Activated CD4-positive, alpha-beta T cell treated with anti-CD3 and anti-CD28 coated beads, Interleukin-2, amount 50 U/mL, for 16 hours (primary cell): ENCODE measurements at places on chromosomes 2 and 18.

- no peak for DNase-seq
Observed at GRCh38 chr2:45170191-45171135, 161.2 kb upstream of the SIX2 start.

DNA sequence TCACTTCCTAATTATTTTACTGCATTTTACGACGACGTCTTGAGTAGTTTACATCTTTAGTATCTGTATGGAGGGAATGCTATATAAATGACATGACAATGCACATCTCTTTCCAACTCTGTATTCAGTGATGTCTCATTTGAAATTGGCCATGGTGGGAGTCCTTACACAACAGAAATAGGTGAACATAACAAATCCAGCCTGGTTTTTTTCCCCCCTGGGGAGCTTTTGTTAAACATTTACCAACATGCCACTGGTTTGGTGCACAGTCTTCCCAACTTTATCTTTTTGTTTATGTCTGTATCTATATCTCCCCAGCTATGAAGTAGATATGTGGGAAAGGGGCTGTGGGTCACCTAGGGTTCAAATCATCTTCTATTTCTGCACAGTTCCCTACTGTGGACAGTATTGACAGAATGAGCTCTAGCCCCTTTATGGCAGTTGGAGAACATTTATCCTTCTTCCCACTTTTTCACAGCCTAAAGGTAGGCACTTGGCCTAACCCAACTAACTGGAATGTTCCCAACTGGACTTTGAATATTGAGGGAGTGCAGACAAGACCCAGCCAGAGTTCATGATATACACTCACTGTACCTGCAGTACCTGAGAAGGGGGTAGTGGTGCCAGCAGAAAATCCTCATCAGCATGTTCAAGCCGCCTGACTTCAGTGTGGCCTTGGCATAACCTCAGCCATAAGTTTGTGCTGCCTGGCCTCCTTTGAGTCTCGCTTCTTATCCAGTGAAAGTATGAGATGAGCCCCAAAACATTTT lies 5.7 kb upstream of the RTKN start:
- no peak for DNase-seq

DNA sequence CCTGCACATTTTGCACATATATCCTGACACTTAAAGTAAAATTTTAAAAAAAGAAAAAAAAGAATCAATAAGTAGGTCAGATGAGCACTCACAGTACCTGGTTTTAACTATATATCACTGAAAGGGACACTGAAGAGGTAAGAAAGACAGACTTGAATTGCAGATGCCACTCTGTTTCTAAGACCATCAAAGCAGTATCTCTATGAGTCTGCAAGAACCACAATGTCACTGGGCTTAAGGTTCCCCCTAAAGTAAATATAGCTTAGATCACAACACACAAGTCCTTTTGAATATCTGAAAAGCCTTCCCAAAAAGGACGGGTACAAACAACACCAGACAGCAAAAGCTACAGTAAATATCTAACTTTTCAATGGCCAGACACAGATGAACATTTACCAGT lies 57.6 kb downstream of the CYTIP start:
- no peak for DNase-seq

DNA sequence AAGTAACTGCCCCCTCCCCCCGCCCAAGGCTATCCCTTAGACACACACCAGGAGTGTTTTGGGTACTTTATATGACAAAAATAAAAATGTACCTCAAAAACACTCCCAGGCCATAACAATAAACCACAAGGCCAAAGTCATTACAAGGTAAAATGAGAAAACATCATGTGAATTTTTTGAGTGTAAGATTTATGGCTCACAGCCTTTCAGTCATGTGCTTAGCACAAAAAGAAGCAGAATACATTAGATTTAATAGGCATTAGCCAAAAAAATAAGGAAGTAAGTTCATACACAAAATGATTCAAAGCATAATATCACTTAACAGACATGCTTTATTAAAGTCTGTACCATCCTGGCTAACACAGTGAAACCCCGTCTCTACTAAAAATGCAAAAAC lies 103.7 kb downstream of the CACNB4 start:
- no peak for DNase-seq

GRCh38 chr18:57859314-57859713 lies 56.2 kb upstream of the ATP8B1 start:
- DNase-seq = peak; percentile 15

GRCh38 chr2:160365716-160366367 lies 127.8 kb downstream of the RBMS1 start:
- DNase-seq = no peak

- peak; percentile 51 for DNase-seq
Observed at GRCh38 chr2:144505245-144505831, 14.6 kb downstream of the ZEB2 start.

DNA sequence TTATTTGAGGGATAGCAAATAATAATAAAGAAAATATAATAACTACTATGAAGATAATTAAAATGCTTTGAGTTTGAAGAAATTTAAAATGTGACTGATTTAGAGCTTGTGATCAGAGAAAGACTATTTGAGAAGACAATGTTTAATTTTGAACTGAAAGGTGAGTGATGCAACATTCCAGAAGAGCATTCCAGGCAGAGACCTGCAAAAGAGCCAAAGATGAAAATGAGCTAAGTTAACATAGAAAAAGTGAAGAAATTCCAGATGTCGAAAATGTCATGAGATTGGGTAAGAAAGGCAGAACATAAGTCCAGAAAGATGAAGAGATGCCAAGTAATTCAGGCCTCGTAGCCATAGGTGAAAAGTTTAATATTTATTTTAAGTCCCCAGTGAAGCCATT lies 215.8 kb downstream of the FSIP2 start:
- DNase-seq = no peak

- no peak for DNase-seq
Observed at GRCh38 chr2:138618971-138619370, 117.4 kb downstream of the SPOPL start.

DNA sequence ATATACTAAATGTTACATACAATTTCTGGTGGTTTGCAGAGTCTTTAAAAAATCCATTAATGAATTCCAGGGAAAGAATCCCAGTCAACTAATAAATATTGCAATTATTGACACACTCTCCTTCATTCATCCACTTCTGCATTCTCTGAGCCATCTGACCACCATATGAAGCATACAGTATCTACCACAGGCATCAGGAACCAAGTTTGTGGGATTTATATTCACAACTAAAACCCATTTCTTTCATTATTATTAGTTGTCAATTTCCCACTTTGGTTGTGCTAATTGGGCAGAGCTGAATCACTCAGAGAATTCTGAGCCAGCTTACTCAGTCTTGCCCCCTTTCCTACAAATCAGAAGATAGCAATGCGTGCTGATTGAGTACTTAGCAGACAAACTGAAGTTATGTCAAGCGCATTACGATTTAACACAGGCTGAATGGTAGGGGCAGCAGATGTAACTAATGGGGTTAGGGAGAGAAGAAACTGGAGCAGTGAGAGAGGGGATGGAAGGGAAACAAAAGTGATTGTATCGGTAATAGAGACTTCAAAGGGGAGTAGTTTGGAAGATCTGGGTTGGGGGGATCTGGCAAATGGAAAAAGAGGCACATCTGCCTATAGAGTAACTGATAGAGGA lies 52.3 kb downstream of the ZEB2 start:
- no peak for DNase-seq

GRCh38 chr18:72846736-72847533 lies 20.9 kb downstream of the NETO1 start:
- no peak for DNase-seq

- DNase-seq = no peak
Observed at GRCh38 chr2:57617318-57617717, 429.3 kb upstream of the VRK2 start.

- no peak for DNase-seq
Observed at GRCh38 chr2:211835695-211836094, 702.9 kb downstream of the ERBB4 start.

- DNase-seq = no peak
Observed at GRCh38 chr2:23636426-23636825, 251.4 kb downstream of the KLHL29 start.

- DNase-seq = no peak
Observed at GRCh38 chr2:27854229-27854862, 35.8 kb downstream of the RBKS start.

- DNase-seq = no peak
Observed at GRCh38 chr18:23568281-23569138, 17.8 kb downstream of the NPC1 start.

GRCh38 chr2:11746807-11747459 lies 501 bp downstream of the LPIN1 start:
- DNase-seq = peak; percentile 16

DNA sequence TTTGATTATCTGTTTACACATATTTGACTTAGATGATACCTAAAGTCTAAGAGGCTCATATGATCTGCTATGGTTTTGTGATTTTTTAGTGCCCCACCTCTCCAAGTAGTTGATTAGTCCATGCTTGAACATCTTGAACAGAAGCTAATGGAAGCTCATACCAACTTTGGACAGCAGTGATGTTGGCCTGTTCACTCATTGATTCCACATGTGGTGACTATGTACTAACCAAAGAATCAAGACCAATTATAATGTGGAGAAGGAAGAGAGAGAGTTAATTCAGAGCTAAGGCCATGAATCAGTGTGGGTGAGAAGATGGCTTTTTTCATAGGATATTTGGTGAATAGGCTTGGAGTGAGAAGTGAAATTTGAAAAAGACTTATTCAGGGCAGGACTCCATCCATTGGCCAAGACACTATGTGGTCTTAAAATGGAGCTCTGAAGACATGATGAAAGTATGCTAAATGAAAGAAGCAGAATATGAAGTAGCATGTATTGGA lies 178.3 kb upstream of the TWIST2 start:
- DNase-seq = no peak

DNA sequence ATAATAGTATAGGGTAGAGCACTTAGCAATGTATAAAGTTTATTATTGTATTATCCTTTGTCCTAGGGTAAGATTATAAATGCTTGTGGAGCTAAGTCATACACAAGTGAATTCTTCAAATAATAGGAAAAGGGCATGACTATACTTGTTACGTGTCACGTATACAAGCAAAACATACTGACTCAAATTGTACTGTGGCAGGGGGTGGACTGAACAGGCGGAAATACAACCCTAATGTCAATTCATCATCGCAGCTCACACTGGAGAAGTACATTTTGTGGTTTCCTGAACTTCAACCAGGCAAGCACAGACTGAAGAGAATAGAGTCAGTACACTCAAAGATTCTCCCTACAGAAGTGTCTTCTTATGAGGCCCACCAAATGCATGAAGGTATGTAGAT lies 201.0 kb downstream of the MBD2 start:
- peak; percentile 2 for DNase-seq

DNA sequence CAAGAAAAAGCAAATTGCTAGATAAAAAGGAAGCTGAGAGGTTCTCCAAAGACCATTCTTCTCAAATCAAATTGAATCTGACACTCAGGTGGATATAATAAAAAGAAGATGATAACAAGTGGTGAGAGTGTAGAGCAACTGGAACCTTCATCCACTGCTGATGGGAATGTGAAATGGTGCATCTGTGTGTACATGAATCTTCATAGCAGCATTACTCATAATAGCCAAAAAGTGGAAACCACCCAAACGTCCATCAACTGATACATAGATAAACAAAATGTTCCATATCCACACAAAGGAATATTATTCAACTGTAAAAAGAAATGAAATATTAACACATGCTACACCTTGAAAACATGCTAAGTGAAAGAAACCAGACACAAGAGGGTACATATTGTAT lies 357.2 kb upstream of the EPHA4 start:
- DNase-seq = no peak

GRCh38 chr2:150027164-150027563 lies 439.6 kb upstream of the MMADHC start:
- DNase-seq = no peak

DNA sequence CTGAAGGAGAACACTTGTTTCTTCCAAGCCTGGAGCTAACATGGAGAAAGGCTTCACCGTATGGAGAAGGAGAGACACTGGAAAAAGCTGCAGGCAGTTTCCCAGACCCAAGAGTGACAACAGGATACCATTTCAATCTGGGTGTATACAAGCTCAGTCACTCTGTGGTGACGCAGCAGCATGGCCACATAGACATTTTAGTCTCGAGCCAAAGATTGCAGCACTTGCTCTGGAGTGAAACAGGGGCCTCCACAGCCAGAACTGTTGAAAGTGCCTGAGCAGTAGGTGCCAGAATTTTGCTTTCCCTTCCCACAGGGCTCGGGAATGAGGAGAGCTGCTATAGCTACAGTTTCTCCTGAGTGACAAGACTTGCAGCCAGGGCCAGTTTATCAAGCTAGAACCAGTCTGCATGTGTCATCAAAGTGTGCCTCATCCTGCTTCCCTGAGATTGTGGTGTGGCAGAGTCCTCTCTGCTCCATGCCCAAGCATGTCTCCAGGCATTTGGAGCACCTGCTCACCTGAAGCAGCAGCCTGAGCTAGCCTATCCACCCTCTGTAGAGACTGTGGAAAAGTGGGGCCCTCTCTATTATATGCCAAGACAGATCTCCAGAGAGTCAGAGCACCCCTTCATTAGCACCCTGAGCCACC lies 234.6 kb upstream of the CDH19 start:
- no peak for DNase-seq

- DNase-seq = no peak
Observed at GRCh38 chr18:27353273-27353672, 168.2 kb upstream of the CHST9 start.

DNA sequence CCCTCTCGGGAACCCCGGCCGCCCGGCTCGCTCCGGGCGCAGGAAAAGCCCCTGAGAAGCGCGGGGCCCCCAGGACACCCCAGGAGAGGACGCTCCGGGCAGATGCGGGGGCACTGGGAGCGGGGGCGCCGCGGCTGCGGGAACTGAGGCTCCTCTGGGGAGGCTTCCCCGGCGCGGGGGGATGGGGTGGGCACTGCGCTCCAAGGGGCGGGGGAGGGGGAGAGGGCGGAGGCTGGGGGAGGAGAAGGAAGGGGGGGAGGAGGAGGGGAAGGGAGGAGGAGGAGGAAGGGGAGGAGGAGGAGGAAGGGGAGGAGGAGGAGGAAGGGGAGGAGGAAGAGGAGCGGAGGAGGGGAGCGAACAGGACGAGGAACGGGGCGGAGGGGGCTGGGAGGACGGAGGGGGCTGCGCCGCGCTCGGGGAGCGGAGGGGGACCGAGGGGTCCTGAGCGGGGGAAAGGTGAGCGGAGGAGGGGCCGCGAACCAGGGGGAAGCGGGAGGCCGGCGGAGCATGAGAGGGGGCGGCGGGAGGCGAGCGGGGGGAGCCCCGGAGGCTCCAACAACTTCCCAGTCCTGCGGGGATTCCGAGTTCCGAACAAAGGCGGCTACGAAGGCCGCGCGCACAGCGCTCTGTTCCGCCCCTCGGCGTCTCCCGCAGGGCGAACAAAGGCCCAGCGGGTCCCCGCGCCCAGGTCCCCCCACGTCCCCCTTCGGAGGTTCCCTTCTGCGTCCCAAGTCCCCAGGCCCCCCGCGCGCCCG lies 742 bp downstream of the PXDN start:
- DNase-seq = no peak

GRCh38 chr2:203730076-203730729 lies 23.8 kb downstream of the CD28 start:
- peak; percentile 86 for DNase-seq

DNA sequence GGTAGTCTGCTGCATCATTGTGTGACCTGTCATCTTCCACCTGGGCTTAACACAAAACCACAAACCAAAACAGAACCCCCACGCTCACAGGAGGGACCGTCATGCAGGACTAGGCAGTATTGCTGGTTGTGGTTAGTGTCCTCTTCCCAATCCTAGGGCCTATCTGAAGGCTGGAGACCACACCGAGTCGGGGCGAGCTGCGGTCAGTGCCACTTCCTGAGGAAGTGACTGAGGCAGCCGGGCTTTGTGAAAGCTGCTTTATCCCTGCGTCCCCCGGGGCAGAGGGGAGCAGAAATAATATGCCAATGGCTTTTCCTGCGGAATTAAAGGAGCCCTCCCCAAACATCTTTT lies 22.9 kb downstream of the ZNF532 start:
- peak; percentile 60 for DNase-seq

- DNase-seq = no peak
Observed at GRCh38 chr2:120150040-120150482, 73.1 kb downstream of the TMEM185B start.

GRCh38 chr2:39377226-39377939 lies 59.7 kb downstream of the MAP4K3 start:
- DNase-seq = peak; percentile 9
